Upper lobe of right lung (tissue), 1 donor: ENCODE measurements at places on chromosomes 5 and 9.

- H3K27me3 ChIP-seq, result peaks cover 13% of the 10 kb centered on the region
- no peaks in the 10 kb centered on the region for H3K4me1 ChIP-seq
- H3K36me3 ChIP-seq, result no peaks in the 10 kb centered on the region
- no peak overlapping the region for H3K27ac ChIP-seq
- DNase-seq, result no peak
Observed at GRCh38 chr5:174799121-174799520, 74.7 kb downstream of the MSX2 start.

DNA sequence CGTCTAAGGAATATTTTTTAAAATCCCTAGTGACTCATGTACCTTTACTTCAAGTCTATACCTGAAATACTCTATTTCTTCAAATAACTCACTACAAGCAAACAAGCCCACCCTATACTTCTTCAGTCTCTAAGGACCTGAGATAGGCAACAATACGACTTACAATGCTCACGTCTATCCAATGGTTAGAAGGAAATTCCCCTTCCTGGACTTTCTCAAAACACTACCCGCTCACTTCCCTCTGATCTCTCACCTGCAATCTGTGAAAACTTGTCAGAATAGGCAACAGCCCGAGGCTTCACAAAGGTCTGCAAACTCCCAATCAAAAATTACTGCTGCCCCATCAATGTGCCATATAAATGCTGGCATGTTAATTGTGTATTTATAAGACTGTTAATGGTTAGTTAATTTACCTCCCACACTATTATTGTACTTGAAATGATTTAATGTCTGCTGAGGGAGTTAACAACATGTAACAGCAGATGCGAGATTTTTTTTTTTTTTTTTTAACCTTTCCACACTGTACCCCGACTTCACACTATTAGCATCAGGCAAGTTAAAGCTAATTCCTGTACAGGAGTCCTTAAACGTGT is 27.3 kb downstream of the MAPKAP1 start:
- no peaks in the 10 kb centered on the region for H3K36me3 ChIP-seq
- no peak overlapping the region for H3K4me3 ChIP-seq
- peaks cover 8% of the 10 kb centered on the region for H3K4me1 ChIP-seq
- H3K27ac ChIP-seq, result no peak overlapping the region
- DNase-seq, result no peak

DNA sequence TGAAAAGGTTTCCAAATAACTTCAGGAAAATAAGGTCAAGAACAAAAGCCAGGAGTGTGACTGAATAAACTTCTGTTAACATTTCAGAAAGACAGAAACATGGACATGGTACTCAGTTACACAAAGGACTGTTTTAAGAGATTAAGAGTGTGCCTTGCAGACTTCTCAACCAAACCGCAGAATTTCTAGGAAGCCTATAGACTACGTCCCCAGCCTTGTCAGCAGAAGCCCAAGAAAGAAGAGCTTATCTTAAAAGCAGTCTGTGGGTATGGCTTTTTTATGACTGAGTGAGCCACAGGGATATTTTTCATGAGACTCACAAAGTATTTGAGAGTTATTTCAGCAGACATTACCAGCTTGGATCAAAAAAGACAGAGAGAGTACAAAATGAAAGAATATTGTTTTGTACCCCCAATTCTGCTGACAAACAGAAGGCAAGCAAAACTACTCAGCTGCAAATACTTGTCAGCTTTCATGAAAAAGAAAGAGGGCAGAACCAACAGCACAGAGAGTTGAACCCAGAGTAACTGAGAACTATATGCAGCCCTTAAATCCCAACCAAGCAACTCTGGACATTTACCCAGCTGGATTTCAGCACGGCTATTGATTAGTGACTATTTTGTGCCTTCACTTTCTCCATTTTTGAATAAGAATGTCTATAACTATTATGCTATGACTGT is 711.0 kb upstream of the CTNND2 start:
- no peak overlapping the region for H3K4me3 ChIP-seq
- no peak for DNase-seq
- H3K36me3 ChIP-seq, result no peaks in the 10 kb centered on the region

DNA sequence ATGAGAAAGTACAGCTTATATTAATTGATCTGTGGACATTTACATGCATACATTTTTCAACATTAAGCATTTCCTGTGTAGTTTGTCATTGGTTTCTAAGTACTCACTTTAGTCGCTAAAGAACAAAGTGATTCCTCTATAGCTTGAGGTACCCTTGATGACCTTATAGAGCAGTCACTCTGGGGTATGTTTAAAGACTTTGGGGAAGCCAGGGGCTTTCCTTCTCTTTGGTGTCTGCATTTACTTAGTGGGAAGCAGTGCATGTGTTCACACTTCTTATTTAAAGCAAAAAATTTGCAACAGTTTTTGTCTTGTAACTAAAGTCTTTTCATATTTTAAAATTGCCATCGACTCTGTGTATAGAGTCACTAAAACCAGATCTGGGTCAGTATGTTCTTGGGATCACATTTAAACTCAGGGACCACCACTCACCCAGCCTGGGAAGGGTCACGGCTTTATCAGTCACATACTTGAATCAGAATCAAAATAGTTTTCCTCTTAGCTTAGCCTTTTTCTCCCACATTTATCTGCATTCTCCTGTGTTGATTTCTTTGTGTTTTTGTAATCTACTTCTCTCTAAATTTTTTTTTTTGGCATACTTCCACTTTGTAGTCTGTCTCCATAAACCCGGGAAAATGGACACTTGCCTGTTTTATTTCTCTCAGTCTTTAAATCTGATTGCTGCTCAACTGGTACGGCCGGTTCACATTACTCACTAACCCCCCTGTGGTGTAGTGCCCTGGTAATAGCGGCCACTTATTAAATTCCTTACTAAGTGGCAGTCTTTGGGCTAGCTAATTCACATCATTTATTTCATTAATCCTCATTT is 143.9 kb upstream of the FBN2 start:
- DNase-seq, result no peak
- H3K36me3 ChIP-seq, result no peaks in the 10 kb centered on the region
- H3K4me1 ChIP-seq, result no peaks in the 10 kb centered on the region
- H3K27me3 ChIP-seq, result no peaks in the 10 kb centered on the region

- no peaks in the 10 kb centered on the region for H3K4me1 ChIP-seq
- H3K36me3 ChIP-seq, result no peaks in the 10 kb centered on the region
- H3K27ac ChIP-seq, result no peak overlapping the region
- no peak for DNase-seq
- no peak overlapping the region for H3K4me3 ChIP-seq
Observed at GRCh38 chr9:8157683-8158324, 358.2 kb upstream of the DMAC1 start.
